ENCODE measurements at places on chromosomes 5 and 9.

GRCh38 chr9:21674894-21675293, 127.5 kb upstream of the MTAP start:
- no peak for DNase-seq
- peaks cover 12% of the 10 kb centered on the region for H3K27me3 ChIP-seq
- H3K4me3 ChIP-seq = no peak overlapping the region
- no peaks in the 10 kb centered on the region for H3K4me1 ChIP-seq
- H3K36me3 ChIP-seq = no peaks in the 10 kb centered on the region

- H3K27me3 ChIP-seq = no peaks in the 10 kb centered on the region
- DNase-seq = no peak
- H3K4me1 ChIP-seq = no peaks in the 10 kb centered on the region
- H3K4me3 ChIP-seq = no peak overlapping the region
- H3K36me3 ChIP-seq = no peaks in the 10 kb centered on the region
These were observed 319.3 kb upstream of the CHD1 start for GRCh38 chr5:99248066-99248465.

GRCh38 chr5:126129431-126129830, 293.8 kb upstream of the GRAMD2B start:
- H3K4me1 ChIP-seq = no peaks in the 10 kb centered on the region
- DNase-seq = no peak
- no peaks in the 10 kb centered on the region for H3K27me3 ChIP-seq
- H3K4me3 ChIP-seq = no peak overlapping the region
- no peaks in the 10 kb centered on the region for H3K36me3 ChIP-seq

GRCh38 chr5:77259476-77259875, 49.0 kb downstream of the PDE8B start:
- no peak for DNase-seq
- no peak overlapping the region for H3K27ac ChIP-seq
- H3K27me3 ChIP-seq = no peaks in the 10 kb centered on the region
- H3K4me3 ChIP-seq = no peak overlapping the region

All from upper lobe of right lung (tissue), 1 donor.